ENCODE measurements at places on chromosomes 7 and 10. TPM values are rescaled to one million over a fixed set of nuclear protein-coding genes. Genes with fewer than 3 reads are reported as not detected.

DNA sequence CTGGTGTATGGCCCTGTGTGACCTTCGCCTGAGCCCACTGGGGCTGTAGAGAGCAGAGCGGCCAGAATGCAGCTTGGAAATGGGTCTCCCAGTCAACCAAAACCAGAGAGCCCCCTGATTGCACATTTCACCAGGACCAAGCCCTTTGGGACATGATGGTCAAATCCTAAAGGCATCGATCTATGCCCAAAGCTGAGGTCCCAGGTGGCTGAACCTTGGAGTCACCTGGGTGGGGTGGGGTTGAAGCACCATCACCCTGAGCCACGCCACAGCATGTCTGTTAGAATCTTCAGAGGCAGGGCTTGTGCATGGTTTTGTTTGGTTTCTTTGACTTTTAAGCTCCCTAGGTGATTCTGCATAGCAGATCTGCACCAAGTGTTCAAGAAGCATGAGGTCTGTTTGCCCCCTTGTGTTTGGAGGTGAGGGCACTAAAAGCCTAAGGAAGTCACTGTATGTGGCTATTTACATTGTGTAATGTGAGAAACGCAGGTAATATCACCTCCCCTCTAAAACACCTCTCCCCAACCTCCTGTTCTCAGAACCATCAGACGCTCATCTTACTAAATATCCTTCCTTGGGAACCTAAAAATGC is 9.6 kb downstream of the PKD1L1 start:
- no peaks in the 10 kb centered on the region for H3K36me3 ChIP-seq
- H3K4me3 ChIP-seq: no peak overlapping the region
- no peak for DNase-seq

- DNase-seq: no peak
- H3K4me1 ChIP-seq: no peaks in the 10 kb centered on the region
- H3K27ac ChIP-seq: no peak overlapping the region
- H3K4me3 ChIP-seq: no peak overlapping the region
Observed at GRCh38 chr7:109901926-109902325, 1189.0 kb upstream of the LRRN3 start.

DNA sequence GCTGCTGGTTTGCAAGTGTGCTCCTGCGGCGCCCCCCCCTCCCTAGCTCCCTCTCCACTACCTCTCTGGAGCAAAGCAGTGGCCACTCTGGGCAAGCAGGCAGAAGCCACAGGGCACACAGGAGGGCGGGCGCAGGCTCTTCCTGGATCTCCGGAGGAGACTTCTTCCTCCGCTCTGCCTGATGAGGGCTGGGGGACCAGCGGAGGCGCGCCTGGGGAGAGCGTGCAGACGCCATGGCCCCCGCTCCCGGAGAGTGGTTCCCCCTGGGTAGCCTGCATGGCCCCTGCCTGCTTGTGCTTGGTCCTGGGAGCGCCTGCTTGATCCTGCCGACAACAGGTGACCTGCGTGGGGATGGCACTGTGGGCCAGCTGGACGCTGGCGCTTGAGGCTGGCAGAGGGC is 29.0 kb downstream of the ANKMY2 start:
- no peak for DNase-seq
- no peaks in the 10 kb centered on the region for H3K27me3 ChIP-seq
- no peak overlapping the region for H3K27ac ChIP-seq
- H3K4me1 ChIP-seq: peaks cover 7% of the 10 kb centered on the region
- no peak overlapping the region for H3K4me3 ChIP-seq
- H3K36me3 ChIP-seq: peaks cover 27% of the 10 kb centered on the region

DNA sequence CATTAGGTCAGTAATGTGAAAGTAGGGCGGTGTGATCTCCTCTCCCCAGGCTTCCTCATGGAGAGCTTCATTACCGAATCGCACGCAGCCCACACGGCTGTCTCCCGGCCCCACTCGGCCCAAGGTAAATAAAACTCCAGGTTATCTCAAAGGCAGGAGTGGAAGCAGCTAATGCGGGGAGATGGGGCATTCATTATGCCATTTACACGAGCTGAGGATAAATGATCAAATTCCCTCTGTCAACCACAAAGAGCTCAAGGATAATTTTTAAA is 93.5 kb downstream of the ADARB2 start:
- H3K36me3 ChIP-seq: no peaks in the 10 kb centered on the region
- no peak overlapping the region for H3K27ac ChIP-seq
- H3K4me3 ChIP-seq: no peak overlapping the region
- no peaks in the 10 kb centered on the region for H3K27me3 ChIP-seq
- no peaks in the 10 kb centered on the region for H3K4me1 ChIP-seq

GRCh38 chr7:155722118-155722517 is 77.7 kb downstream of the RBM33 start:
- H3K4me3 ChIP-seq: no peak overlapping the region
- peaks cover 13% of the 10 kb centered on the region for H3K36me3 ChIP-seq
- peaks cover 11% of the 10 kb centered on the region for H3K4me1 ChIP-seq
- peak overlapping the region; percentile 69 for H3K27ac ChIP-seq
- no peaks in the 10 kb centered on the region for H3K27me3 ChIP-seq

DNA sequence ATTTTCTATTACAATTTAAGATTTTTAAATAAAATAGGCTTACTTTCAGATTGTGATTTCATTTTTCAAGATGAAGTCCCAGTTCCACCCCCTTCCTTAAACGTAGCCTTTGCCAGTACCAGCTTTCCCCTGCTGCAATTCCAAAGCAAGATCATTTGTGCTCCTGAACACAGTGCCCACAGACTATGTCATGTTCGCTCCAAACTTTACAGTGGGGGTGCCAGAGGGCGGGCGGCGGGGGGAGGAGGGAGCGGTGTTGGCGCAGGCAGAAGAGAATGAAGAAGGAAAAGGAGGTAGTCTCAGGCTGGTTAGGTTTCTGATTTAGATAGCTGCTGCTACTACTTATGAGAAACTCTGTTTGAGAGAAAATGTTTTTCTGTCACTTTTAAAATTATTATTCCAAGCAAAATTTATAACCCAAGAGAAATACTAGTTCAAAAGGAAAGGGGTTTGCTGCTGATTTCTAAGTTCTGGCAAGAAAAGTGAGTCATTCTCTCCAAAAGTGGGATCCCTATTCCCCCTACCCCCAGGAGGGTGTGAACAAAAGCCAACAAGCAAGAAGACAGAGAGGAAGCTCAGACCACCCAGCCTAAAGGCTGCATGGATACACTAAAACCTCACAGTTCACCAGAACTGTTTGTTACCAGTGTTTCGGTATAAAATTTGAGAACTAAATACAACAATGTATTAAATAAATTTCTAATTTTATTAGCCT is 109.6 kb downstream of the SRPK2 start:
- no peak for DNase-seq
- no peak overlapping the region for H3K27ac ChIP-seq
- no peaks in the 10 kb centered on the region for H3K4me1 ChIP-seq
- H3K36me3 ChIP-seq: no peaks in the 10 kb centered on the region
- H3K27me3 ChIP-seq: no peaks in the 10 kb centered on the region
- H3K4me3 ChIP-seq: no peak overlapping the region

DNA sequence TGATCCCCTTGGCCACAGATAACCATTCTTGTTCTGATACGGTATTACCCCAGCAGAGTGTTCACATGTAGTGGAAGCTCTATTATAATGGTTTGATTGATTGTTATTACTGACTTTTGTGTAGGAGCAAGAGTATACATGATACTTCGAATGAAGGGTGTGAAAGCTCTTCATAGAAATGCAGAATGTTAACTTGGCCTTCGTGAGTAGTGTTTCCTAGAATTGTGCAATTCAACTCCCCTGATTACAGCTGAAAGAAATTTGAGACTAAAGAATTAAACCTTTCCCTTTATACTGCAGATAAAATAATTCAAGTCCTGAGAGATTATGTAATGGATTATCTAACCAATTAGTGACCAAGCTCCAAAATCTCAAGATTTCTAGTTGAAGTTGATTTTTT is 38.2 kb downstream of the MKLN1 start:
- H3K27ac ChIP-seq: no peak overlapping the region
- no peak for DNase-seq
- no peak overlapping the region for H3K4me3 ChIP-seq
- H3K36me3 ChIP-seq: peaks cover 17% of the 10 kb centered on the region

- peaks cover 2% of the 10 kb centered on the region for H3K4me1 ChIP-seq
- no peak overlapping the region for H3K27ac ChIP-seq
- DNase-seq: no peak
- H3K4me3 ChIP-seq: no peak overlapping the region
- H3K27me3 ChIP-seq: peaks cover 74% of the 10 kb centered on the region
- H3K36me3 ChIP-seq: no peaks in the 10 kb centered on the region
Observed at GRCh38 chr10:112959207-112959838, 9.3 kb downstream of the TCF7L2 start.

DNA sequence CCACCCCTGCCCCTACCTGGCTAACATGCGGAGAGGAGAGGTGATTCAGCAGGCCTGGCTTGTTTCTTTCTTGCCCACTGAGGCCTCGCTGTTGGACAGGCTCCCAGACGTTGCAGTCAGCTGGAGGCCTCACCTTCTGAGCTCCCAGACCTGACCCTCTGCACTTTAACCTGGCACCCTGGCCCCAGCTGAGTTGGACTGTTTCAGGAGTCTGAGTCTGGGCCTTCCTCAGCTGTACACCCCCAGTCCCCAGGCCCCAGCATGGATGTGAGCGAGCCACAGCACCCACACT is 35.0 kb downstream of the UNC5B start:
- H3K4me3 ChIP-seq: no peak overlapping the region
- no peak for DNase-seq
- H3K4me1 ChIP-seq: no peaks in the 10 kb centered on the region
- peaks cover 7% of the 10 kb centered on the region for H3K27me3 ChIP-seq
- H3K27ac ChIP-seq: no peak overlapping the region
- no peaks in the 10 kb centered on the region for H3K36me3 ChIP-seq

DNA sequence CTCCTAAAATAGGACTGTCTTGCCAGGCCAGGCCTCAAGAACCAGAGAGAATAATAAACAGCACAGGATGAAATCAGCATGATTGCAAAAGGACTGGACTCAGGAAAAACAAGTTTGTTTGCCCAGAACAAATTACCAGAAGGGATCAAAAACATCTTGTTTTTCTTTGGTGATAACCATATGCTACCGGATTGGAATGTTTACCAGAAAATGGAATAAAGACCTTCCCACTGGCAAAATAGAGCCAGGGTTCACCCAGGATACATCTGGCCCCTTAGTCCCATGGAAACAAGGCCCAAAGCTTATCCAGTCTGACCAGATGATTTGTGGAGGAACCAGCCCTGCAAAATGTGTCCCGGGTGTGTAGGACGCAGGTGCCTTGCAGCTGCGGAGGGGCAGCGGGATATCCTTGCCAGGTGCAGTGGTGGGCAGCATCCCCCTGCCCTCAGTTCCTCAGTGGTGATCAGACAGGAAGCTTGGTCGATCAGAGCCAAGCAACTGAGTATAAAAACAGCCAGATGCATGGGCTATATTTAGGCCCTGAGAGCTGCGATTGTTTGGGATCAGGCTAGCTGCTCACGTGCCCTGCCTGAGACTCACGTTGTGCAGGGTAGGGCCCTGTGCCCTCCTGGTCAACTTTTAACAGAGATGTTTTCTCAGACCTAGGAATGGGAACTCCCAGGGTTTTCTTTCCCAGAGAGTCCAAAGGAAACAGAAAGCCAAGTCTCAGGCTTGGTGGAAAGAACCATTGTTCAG is 4.6 kb upstream of the ZNF22 start:
- peak overlapping the region; percentile 49 for H3K4me3 ChIP-seq
- no peaks in the 10 kb centered on the region for H3K27me3 ChIP-seq
- DNase-seq: no peak
- peaks cover 40% of the 10 kb centered on the region for H3K4me1 ChIP-seq
- no peaks in the 10 kb centered on the region for H3K36me3 ChIP-seq

Gene SFRP5
- total RNA-seq: 0.22 TPM

Gene SCART1
- 5.7 TPM for total RNA-seq

Gene LRRD1
- not detected for total RNA-seq

All from activated naive CD8-positive, alpha-beta T cell treated with anti-CD3 and anti-CD28 coated beads, Interleukin-2, amount 10 ng/mL, durations not matched to agents 7 days and 5 days (primary cell).